Left ventricle myocardium inferior (tissue), 1 donor: ENCODE measurements at places on chromosomes 4 and X. TPM values are rescaled to one million over a fixed set of nuclear protein-coding genes. Genes with fewer than 3 reads are reported as not detected.

- H3K4me3 ChIP-seq: no peak overlapping the region
- no peaks in the 10 kb centered on the region for H3K4me1 ChIP-seq
- H3K36me3 ChIP-seq: no peaks in the 10 kb centered on the region
- DNase-seq: no peak
- H3K27me3 ChIP-seq: no peaks in the 10 kb centered on the region
- H3K27ac ChIP-seq: no peak overlapping the region
Measured at GRCh38 chr4:156756118-156756517, 215.5 kb downstream of the PDGFC start.

- no peaks in the 10 kb centered on the region for H3K4me1 ChIP-seq
- no peak overlapping the region for H3K4me3 ChIP-seq
- H3K27me3 ChIP-seq: no peaks in the 10 kb centered on the region
- no peaks in the 10 kb centered on the region for H3K36me3 ChIP-seq
Measured at GRCh38 chrX:111376897-111377578, 35.0 kb downstream of the DCX start.

DNA sequence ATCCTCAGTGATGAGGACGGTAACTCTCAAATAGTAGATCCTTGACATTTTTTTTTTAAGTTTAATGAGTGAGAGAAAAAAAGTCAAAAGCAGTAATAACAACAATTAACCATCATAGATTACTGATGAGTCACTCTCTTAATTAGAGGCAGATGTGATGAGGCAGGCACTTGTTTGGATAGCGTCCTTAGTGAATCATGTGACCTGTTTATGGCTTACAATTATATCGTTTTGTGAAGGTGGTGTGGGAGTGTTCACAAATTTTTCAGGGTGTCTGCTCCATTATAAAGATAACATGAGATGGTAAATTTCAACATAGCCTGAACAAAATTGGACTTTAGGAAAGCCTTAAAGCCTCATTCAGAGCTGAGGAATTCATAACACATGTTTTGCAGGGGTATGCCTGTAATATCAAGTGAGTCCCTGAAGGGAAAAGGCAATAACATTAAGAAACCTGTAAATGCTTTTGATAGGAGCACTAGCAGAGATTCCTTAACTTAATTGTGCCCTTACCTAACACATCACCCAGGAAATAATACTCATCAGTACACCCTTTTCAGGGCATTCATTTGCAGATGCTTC lies 51.9 kb upstream of the XIAP start:
- H3K4me1 ChIP-seq: peaks cover 11% of the 10 kb centered on the region
- no peak for DNase-seq

- H3K27ac ChIP-seq: no peak overlapping the region
- no peak for DNase-seq
- H3K27me3 ChIP-seq: no peaks in the 10 kb centered on the region
- no peaks in the 10 kb centered on the region for H3K36me3 ChIP-seq
- H3K4me3 ChIP-seq: no peak overlapping the region
Measured at GRCh38 chrX:10377427-10377826, 220.7 kb downstream of the CLCN4 start.

DNA sequence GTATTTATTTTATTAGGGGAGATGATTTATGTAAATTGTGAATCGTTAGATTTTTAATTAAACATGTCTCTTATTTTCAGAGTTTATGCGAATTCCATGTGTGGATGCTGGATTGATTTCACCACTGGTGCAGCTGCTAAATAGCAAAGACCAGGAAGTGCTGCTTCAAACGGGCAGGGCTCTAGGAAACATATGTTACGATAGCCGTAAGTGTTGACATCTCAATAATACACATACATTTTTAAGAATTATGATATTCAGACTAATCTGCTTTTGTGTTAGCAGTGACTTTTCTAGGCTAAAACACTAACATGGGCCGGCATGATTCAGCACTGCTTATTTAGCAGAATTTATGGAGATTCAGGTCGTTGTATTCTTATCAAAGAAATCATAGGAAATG lies 91.2 kb downstream of the RAP1GDS1 start:
- no peaks in the 10 kb centered on the region for H3K27me3 ChIP-seq
- no peak overlapping the region for H3K27ac ChIP-seq
- H3K4me1 ChIP-seq: peaks cover 7% of the 10 kb centered on the region
- H3K36me3 ChIP-seq: no peaks in the 10 kb centered on the region

DNA sequence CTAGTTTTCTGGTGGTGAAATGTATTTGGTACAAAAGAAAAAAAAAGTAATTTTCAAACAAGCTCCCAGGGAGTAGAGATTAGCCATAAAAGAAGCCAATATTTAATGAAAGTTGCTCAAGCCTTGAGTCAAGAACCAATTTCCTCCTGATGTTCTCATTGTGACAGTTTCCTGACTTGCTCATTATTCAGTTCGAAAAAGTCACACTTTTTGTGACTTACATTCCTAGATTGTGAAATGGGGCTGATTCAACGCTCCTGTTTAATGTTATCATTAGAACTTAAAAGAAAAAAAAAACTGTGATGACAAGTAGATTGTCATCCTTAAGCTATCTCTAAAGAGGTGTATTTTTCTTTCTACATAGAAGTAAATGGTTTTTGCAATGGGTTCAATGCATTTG lies 122.6 kb upstream of the BMPR1B start:
- no peak overlapping the region for H3K4me3 ChIP-seq
- no peaks in the 10 kb centered on the region for H3K27me3 ChIP-seq
- peaks cover 29% of the 10 kb centered on the region for H3K36me3 ChIP-seq
- no peak for DNase-seq
- H3K4me1 ChIP-seq: peaks cover 65% of the 10 kb centered on the region

DNA sequence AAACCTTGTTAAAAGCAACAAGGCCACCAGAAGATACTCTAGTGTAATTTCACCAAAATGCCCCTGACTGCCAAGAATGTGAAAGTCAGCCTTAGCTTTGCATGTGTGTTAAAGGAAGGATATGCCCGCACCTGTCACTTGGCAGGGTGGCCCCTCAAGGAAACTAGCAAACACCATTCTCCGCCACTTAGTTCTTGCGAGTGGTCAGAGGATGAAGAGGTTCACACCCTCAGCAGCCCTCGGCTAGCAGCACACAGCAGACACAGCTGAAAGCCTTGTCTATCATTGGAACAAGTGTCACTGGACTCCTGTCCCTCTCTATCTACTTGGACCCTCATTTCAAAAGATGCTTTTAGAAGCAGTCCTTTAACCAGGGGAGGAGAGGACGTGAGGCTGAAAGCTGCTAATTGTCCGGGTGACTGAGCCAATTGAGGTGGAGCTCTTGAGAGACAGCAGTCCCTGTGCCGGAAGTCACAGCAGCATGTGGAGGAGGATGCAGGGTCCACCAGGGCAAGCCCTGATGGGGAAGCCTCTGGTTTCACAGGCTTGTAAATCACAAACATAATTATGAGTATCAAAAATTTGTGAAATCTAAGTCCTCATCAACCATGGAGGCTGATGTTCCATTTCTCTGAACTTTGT lies 18.0 kb downstream of the HHIP start:
- H3K27me3 ChIP-seq: no peaks in the 10 kb centered on the region
- no peaks in the 10 kb centered on the region for H3K36me3 ChIP-seq
- no peak overlapping the region for H3K27ac ChIP-seq
- no peak for DNase-seq

DNA sequence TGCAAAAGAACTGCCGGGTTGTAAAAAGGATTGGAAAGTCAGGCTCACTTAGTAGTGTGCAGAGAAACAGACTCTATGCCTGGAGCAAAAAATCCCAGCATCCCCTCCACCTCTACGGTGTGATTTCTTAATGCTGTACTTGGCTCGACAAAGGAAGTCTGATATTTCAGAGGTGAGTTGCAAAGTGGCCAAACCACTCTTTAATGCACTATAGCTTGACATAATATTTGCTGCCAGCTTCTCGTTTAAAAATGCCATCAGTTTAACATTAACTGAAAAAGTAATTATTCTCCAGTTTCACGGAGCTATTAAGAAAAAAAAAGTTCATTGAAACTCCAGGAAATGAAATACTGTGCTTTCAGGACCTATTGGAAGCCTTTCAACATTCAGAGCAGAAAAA lies 448.3 kb upstream of the ZFP42 start:
- H3K36me3 ChIP-seq: no peaks in the 10 kb centered on the region
- H3K27me3 ChIP-seq: no peaks in the 10 kb centered on the region
- DNase-seq: no peak
- no peak overlapping the region for H3K27ac ChIP-seq
- no peaks in the 10 kb centered on the region for H3K4me1 ChIP-seq
- no peak overlapping the region for H3K4me3 ChIP-seq

DNA sequence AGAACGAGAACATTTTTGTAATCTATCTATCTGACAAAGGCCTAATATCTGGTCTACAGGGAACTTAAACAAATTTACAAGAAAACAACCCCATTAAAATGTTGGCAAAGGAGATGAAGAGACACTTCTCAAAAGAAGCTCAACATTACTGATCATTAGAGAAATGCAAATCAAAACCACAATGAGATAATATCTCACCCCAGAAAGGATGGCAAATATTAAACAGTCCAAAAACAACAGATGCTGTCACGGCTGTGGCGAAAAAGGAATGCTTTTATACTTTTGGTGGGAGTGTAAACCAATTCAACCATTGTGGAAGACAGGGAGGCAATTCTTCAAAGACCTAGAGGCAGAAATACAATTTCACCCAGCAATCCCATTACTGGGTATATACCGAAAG lies 2284.8 kb downstream of the ARAP2 start:
- H3K36me3 ChIP-seq: no peaks in the 10 kb centered on the region
- no peak for DNase-seq
- H3K27me3 ChIP-seq: no peaks in the 10 kb centered on the region
- no peak overlapping the region for H3K27ac ChIP-seq
- no peak overlapping the region for H3K4me3 ChIP-seq
- H3K4me1 ChIP-seq: no peaks in the 10 kb centered on the region

- peak overlapping the region; percentile 45 for H3K27ac ChIP-seq
- H3K36me3 ChIP-seq: no peaks in the 10 kb centered on the region
- no peak for DNase-seq
- no peaks in the 10 kb centered on the region for H3K27me3 ChIP-seq
- H3K4me1 ChIP-seq: peaks cover 41% of the 10 kb centered on the region
- no peak overlapping the region for H3K4me3 ChIP-seq
Measured at GRCh38 chr4:53132132-53132891, 233.5 kb downstream of the SCFD2 start.

GRCh38 chrX:40273356-40274050 lies 175.7 kb upstream of the BCOR start:
- no peak overlapping the region for H3K27ac ChIP-seq
- no peaks in the 10 kb centered on the region for H3K27me3 ChIP-seq
- no peak overlapping the region for H3K4me3 ChIP-seq
- H3K36me3 ChIP-seq: no peaks in the 10 kb centered on the region

- H3K36me3 ChIP-seq: no peaks in the 10 kb centered on the region
- H3K4me1 ChIP-seq: no peaks in the 10 kb centered on the region
- H3K27ac ChIP-seq: no peak overlapping the region
- no peak overlapping the region for H3K4me3 ChIP-seq
- no peak for DNase-seq
Measured at GRCh38 chr4:4394644-4395043, 7.7 kb downstream of the NSG1 start.

- H3K4me3 ChIP-seq: no peak overlapping the region
- DNase-seq: no peak
- H3K4me1 ChIP-seq: peaks cover 38% of the 10 kb centered on the region
- peak overlapping the region; percentile 83 for H3K27ac ChIP-seq
- no peaks in the 10 kb centered on the region for H3K36me3 ChIP-seq
Measured at GRCh38 chr4:138400066-138400465, 157.9 kb upstream of the SLC7A11 start.

DNA sequence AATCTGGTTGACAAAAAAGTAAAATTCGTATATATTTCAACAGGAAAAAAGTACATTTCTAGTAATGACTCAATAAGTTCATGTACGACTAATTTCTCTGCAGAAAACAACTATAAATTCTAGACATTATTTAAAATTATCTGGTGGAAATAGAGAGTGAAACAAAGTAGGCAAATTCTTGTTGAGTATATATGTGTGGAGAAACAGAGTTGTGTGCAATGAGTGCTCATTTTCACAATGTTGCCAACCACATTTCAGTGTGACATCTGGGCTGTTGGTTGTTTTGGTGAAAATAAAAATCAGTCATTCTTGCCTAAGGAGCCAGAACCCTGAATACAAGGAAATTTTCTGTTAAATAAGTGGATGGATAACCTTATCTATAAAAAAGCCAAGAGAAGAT lies 372.0 kb upstream of the NDST4 start:
- no peak for DNase-seq
- H3K4me3 ChIP-seq: no peak overlapping the region
- no peaks in the 10 kb centered on the region for H3K4me1 ChIP-seq
- H3K27me3 ChIP-seq: no peaks in the 10 kb centered on the region
- no peak overlapping the region for H3K27ac ChIP-seq
- H3K36me3 ChIP-seq: no peaks in the 10 kb centered on the region

- H3K4me1 ChIP-seq: no peaks in the 10 kb centered on the region
- no peak overlapping the region for H3K27ac ChIP-seq
- H3K36me3 ChIP-seq: no peaks in the 10 kb centered on the region
Measured at GRCh38 chr4:188781655-188782054, 642.4 kb downstream of the TRIML1 start.

- peaks cover 22% of the 10 kb centered on the region for H3K4me1 ChIP-seq
- no peak overlapping the region for H3K4me3 ChIP-seq
- H3K27ac ChIP-seq: no peak overlapping the region
- no peak for DNase-seq
- H3K27me3 ChIP-seq: peaks cover 23% of the 10 kb centered on the region
- H3K36me3 ChIP-seq: no peaks in the 10 kb centered on the region
Measured at GRCh38 chr4:20248155-20248558, 3.5 kb upstream of the SLIT2 start.

- H3K4me3 ChIP-seq: no peak overlapping the region
- H3K27me3 ChIP-seq: no peaks in the 10 kb centered on the region
- H3K27ac ChIP-seq: no peak overlapping the region
Measured at GRCh38 chrX:139554376-139554775, 23.8 kb downstream of the F9 start.

- no peaks in the 10 kb centered on the region for H3K4me1 ChIP-seq
- H3K27ac ChIP-seq: no peak overlapping the region
- DNase-seq: no peak
- peaks cover 17% of the 10 kb centered on the region for H3K27me3 ChIP-seq
- no peak overlapping the region for H3K4me3 ChIP-seq
- H3K36me3 ChIP-seq: no peaks in the 10 kb centered on the region
Measured at GRCh38 chr4:40228497-40229365, 31.9 kb downstream of the RHOH start.

- no peaks in the 10 kb centered on the region for H3K27me3 ChIP-seq
- no peak for DNase-seq
- H3K4me1 ChIP-seq: no peaks in the 10 kb centered on the region
- no peak overlapping the region for H3K27ac ChIP-seq
- H3K4me3 ChIP-seq: no peak overlapping the region
- no peaks in the 10 kb centered on the region for H3K36me3 ChIP-seq
Measured at GRCh38 chrX:17967888-17968287, 106.8 kb upstream of the RAI2 start.

- H3K4me3 ChIP-seq: no peak overlapping the region
- no peaks in the 10 kb centered on the region for H3K36me3 ChIP-seq
- no peaks in the 10 kb centered on the region for H3K27me3 ChIP-seq
- H3K27ac ChIP-seq: no peak overlapping the region
Measured at GRCh38 chr4:93710101-93710846, 118.3 kb upstream of the ATOH1 start.

Gene VSIG4
- total RNA-seq: 41.7 TPM

Gene ALAS2
- total RNA-seq: 0.38 TPM

Gene LRCH2
- total RNA-seq: 1.0 TPM

Gene HDAC6
- total RNA-seq: 39.7 TPM

Gene PABPC1L2A
- not detected for total RNA-seq

Gene HERC5
- total RNA-seq: 2.6 TPM

Gene OTOP1
- not detected for total RNA-seq

Gene HTN3
- total RNA-seq: not detected

Gene HSD17B11
- total RNA-seq: 11.7 TPM

Gene CCDC158
- 0.11 TPM for total RNA-seq
